ENCODE measurements at places on chromosomes 3 and 15. TPM values are rescaled to one million over a fixed set of nuclear protein-coding genes. Genes with fewer than 3 reads are reported as not detected.

Gene GABRR3
- total RNA-seq: not detected

Gene SMCO1
- not detected for total RNA-seq

Gene ITIH1
- not detected for total RNA-seq

Gene TM6SF1
- total RNA-seq: 4.9 TPM

Gene RETNLB
- total RNA-seq: 51.3 TPM

Gene GFM1
- total RNA-seq: 42.8 TPM

Gene PCLAF
- total RNA-seq: 14.7 TPM

Gene ZNF502
- total RNA-seq: 2.5 TPM

Gene SIDT1
- 37.0 TPM for total RNA-seq

Gene NRROS
- 5.4 TPM for total RNA-seq

Gene CACNA1D
- 13.8 TPM for total RNA-seq

Gene SNTN
- not detected for total RNA-seq

Gene LSAMP
- total RNA-seq: 1.9 TPM

Gene GOLGA6L4
- 3.7 TPM for total RNA-seq

Gene CLRN1
- not detected for total RNA-seq

Gene ZNF860
- 1.0 TPM for total RNA-seq

Gene TFDP2
- total RNA-seq: 54.8 TPM

Gene RYR3
- total RNA-seq: 16.4 TPM

Gene POC1A
- 7.7 TPM for total RNA-seq

Gene AGTR1
- total RNA-seq: 20.0 TPM

Gene CRBN
- 35.8 TPM for total RNA-seq

Gene SPPL2A
- 167 TPM for total RNA-seq

Gene HHLA2
- 98.2 TPM for total RNA-seq

Gene TMEM40
- not detected for total RNA-seq

Gene FBXW12
- total RNA-seq: not detected

Gene KCNMB2
- total RNA-seq: 1.3 TPM

Gene SLC9C1
- 0.51 TPM for total RNA-seq

Gene ISY1
- total RNA-seq: 37.5 TPM

Gene GHRL
- total RNA-seq: 0.51 TPM

Gene FAM107A
- total RNA-seq: 2.2 TPM

Gene IGSF11
- 5.9 TPM for total RNA-seq

Gene TTLL13
- 0.93 TPM for total RNA-seq

Gene TRPM1
- total RNA-seq: not detected

Gene SORD
- total RNA-seq: 15.8 TPM

Gene ROPN1
- 0.41 TPM for total RNA-seq

Gene KNSTRN
- total RNA-seq: 10.5 TPM

Gene DUOXA2
- 1.2 TPM for total RNA-seq

Gene SOX2
- 0.19 TPM for total RNA-seq

Gene COL8A1
- 3.8 TPM for total RNA-seq

Gene SLC38A3
- 0.32 TPM for total RNA-seq

Gene POPDC2
- total RNA-seq: 4.2 TPM

Gene ADAMTS9
- 20.5 TPM for total RNA-seq
